ENCODE measurements at places on chromosomes 13 and 19. TPM values are rescaled to one million over a fixed set of nuclear protein-coding genes. Genes with fewer than 3 reads are reported as not detected.

DNA sequence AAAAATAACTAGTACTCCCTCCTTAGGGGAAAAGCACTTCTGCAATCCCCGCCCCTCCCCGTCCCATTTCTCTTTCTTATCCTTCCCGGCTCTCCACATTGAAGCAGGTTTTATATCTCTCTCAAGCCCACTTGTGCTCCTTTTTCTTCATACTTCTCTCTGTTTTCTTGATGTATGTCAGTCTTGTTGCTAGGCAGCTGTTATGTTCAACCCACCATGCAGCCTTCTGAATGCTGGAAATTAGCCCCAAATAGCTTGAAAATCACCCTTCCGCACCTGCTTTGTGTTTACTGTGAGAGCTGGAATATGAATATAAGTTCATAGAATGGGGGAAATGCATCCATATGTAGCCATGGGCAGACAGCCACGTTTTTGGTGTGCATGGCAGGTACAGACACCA lies 461.4 kb downstream of the MYO16 start:
- no peak for DNase-seq

DNA sequence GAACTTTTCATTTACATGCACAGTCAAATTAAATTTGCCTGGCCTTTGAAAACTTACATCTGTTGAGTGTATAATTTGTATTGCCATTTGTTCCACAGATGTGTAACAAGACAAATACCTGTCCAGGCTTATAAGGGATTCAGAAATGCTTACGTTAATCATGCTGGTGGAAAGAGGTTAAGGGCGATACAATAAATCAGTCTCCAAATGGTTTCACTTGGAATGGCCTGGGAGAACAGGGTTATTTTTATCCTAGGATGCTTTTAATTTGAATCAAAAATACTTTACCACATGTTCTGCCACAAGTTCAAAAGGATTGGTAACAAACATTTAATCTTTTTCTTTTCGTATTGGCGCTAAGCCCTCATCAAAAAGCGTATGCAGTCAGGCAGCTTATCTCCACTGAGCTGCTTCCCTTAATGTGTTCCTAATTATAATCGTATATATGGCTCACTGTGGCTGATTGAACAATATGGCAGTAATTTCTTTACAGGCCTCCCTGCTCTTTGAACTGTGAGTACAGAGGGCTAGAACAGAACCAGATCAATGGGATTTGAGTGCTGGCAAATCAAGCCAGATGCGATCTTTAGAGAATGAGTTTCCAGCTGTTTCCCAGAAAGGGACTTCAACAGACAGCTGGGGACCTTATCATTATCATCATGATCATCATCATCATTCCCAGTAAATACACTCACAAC lies 425.7 kb downstream of the SPRY2 start:
- DNase-seq = no peak

- no peak for DNase-seq
Observed at GRCh38 chr19:38318660-38319059, 985 bp upstream of the KCNK6 start.

GRCh38 chr19:49808711-49809159 lies 4.4 kb downstream of the FUZ start:
- DNase-seq = peak; percentile 34

GRCh38 chr13:48738311-48738710 lies 84.6 kb downstream of the CYSLTR2 start:
- no peak for DNase-seq

DNA sequence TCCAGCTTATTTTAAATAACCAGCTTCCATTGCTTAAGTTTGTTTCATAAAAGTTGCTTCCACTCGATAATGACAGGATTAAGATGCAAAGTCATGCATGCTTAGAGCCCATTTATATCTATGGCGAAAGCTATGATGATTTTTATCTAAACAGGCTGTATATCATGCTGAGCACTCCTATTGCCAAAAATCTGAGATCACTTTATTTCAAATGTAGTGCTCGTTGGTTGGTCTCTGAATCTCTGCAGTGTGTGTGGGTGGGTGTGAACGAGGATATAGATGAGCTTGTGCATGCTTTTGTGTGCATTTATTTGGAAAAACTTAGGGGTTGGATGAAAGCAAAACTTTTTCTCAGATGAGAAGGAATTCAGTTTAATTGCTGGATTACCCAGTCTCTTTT lies 27.0 kb upstream of the ARGLU1 start:
- no peak for DNase-seq

DNA sequence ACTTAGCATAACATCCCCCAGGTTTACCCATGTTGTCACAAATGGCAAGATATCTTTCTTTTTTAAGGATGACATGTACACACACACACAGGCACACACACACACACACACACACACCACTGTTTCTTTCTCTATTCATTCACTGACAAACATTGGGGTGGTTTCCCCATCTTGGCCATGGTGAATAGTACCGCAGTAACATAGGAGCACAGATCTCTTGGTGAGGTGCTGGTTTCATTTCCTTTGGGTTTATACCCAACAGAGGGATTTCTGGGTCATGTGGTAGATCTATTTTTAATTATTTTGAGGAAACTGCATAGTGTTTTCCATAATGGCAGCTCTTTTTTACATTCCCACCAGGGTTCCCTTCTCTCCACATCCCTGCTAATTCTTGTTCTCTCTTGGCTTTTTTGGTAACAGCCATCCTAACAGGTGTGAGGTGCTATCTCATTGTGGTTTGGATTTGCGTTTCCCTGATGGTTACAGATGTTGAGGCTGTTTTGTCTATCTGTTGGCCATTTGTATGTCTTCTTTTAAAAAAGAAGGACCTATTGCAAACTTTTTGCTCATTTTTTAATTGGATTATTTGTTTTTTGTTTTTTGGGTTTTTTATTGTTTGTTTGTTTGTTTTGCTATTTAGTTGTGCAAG lies 251.7 kb upstream of the IRS2 start:
- no peak for DNase-seq

GRCh38 chr13:59680429-59681024 lies 483.2 kb downstream of the DIAPH3 start:
- peak; percentile 2 for DNase-seq

- no peak for DNase-seq
Observed at GRCh38 chr13:112685896-112686295, 3.9 kb upstream of the ATP11A start.

DNA sequence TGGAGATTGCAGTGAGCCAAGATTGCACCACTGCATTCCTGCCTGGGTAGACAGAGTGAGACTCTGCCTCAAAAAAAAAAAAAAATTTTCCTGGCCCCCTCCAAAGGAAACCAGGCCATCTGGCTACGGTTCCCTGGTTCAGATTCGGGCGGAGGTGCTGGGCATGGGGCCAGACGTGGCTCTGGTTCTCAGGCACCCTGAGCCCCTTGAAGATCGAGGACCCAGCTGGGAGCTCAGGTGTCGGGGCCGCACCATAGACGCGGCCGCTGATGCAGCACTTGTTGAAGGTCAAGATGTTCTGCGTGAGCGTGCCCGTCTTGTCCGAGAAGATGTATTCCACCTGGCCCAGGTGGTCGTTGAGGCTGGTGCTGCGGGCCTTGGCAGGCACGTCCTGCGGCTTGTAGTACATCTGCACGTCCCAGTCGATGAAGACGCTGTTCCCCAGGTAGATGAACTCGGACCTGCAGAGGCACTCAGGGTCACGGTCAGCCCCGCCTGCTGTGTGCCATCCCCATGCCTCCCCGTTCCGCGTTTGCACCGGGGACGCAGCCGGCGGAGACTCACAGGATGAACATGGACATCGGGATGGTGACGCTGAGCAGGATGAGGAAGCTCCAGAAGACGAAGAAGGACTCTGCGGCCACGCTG lies 12.3 kb downstream of the ATP8B3 start:
- DNase-seq = no peak

DNA sequence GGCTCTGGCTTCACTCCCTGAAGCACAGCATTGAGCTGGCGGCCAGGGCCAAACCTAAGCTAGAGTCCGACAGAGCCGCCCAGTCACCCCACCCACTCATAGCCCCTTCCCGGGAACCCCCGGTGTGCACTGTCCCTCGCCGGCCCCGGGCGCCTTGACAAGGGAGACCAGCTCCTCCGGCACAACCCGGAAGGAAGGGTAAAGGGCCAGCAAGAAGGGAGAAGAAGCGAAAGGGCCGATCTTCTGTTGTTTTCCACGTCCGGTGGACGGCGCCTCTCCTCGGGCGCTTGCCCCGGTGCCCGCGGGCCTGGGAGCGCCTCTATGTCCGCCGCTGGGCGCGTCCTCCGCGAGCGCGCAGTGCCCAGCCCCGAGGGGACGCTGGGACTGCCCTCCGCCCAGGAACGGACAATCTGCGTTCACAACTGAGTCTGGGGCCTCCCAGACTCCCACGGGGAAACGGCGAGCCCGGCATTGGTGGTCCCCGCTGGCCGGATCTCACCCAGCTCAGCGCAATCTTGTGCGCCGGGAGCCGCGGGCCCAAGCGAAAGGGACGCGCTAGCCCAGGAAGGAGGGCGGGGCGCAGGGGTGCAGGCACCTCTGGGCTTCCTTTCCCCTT lies 172.5 kb upstream of the MIR17HG start:
- DNase-seq = no peak

DNA sequence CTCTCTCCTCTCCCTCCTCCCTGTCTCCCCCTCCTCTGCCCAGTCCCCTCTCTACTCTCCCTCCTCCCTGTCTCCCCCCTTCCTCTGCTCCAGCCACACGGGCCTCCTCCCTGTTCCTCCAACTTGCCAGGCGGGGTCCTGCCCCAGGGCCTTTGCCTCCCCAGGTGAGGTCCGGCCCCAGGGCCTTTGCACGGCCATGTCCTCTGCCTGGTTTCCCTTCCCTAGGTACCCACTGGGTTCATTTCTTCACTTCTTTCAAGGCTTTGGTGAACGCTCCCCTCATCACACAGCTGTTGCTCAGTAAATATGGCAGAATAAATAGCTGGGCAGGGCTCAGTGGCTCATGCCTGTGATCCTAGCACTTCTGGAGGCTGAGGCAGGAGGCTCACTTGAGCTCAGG lies 21.2 kb downstream of the MISP start:
- no peak for DNase-seq

DNA sequence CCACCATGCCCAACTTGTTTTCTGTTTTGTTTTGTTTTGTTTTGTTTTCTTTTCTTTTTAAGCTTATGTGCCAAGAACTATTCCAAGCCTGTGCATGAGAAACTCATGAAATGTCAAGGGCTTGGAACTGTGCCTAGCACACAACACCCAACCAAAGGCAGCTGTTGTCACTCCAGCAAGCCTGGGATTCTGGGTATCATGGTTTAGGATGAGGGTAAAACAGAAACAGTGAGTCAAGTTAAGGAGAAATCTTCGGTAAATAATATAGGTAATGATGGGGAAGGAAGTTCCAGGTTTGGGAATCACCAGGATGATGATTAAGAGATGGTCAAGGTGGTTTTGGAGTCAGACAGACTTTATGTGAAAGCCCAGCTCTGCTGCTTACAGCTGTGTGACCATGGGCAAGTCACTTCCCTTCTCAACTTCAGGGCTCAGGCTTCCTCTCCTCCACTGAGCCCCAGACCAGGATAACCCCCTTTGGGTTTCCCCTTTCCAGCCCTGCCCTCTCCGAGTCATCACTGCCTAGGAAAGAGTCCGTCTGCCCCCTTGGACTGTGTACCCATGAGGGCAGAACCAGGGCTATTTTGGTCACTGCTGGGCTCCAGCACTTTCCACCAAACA lies 5.0 kb downstream of the PVR start:
- DNase-seq = peak; percentile 60

GRCh38 chr13:109309625-109310363 lies 476.6 kb downstream of the IRS2 start:
- DNase-seq = no peak

GRCh38 chr13:93922063-93922855 lies 557.2 kb downstream of the DCT start:
- no peak for DNase-seq

DNA sequence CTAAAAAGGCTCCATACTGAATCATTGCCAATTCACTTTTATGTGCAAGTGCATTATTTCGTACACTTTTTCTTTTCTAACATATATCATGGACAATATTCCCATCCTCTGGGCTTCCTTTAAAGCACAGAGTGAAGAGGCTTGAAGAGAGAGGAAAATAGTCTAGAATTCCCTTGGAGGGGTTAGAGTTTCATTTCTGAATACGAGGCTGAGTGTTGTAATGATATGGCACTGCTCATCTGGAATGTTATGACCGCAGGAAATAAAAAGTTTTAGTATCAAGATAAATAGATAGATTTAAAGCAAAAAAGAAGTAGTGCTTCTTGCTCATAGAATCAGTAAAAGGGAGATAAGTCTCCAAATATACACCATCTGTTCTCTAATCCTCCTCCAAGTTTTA lies 412.3 kb upstream of the SLITRK1 start:
- no peak for DNase-seq

- DNase-seq = no peak
Observed at GRCh38 chr19:41872775-41873647, 4.1 kb upstream of the CD79A start.

DNA sequence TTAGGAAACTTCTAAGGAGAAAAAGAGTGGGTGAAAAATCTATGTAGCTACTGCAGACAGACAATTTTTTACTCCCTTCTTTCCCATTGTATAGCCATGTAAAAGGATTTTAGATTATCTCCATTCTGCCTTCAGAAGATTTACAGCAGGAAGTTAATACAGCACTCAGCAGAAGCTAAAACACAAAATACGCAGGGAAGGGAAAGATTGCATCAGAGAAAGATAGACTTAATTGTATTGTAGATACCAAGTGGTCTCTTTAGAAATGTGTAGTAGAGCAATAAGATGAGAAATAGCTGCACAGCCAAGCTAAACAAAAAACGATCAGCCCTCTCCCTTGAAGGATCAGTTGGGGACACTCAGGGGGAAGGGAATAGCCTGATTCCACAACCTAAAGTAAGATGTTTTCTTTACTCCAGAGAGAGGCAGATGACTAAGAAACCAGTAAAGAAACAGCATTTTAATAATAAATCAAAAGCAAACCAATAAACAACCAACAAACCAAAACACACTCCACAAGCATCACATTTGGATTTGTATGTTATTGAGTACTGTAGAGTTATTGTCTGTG lies 236.7 kb upstream of the SLITRK1 start:
- no peak for DNase-seq

DNA sequence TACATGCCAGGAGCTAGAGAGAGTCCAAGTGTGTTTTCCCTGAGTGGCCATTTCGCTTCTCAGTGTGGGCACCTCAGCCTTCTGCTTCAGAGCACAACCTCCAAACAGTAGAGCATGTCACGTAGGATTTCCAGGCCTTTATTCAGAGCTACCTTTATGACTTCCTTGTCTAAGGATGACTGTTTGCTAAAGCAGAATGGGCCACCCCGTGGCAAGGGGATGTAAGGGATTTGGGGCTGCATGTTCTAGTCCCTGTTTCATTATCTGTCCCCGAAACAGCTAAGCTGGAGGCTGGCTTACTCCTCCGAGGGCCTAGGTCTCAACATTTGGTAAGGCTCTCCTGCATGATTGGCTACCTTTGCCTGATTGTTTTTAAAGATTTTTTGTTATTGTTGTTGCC lies 6.0 kb downstream of the RNASEH2B start:
- no peak for DNase-seq

- no peak for DNase-seq
Observed at GRCh38 chr13:110216006-110216397, 91.0 kb downstream of the COL4A1 start.

GRCh38 chr19:53657778-53658177 lies 26.0 kb downstream of the DPRX start:
- no peak for DNase-seq

The UBE2M gene
- total RNA-seq = 70.7 TPM

The CDC42EP5 gene
- 32.1 TPM for total RNA-seq

The AP2A1 gene
- total RNA-seq = 70.1 TPM

The URAD gene
- not detected for total RNA-seq

The ETV2 gene
- 0.71 TPM for total RNA-seq

The SCN1B gene
- total RNA-seq = 0.21 TPM

The SLC10A2 gene
- total RNA-seq = 0.39 TPM

Data from foreskin keratinocyte (primary cell).